ENCODE measurements at places on chromosomes 1 and 21. TPM values are rescaled to one million over a fixed set of nuclear protein-coding genes. Genes with fewer than 3 reads are reported as not detected.

DNA sequence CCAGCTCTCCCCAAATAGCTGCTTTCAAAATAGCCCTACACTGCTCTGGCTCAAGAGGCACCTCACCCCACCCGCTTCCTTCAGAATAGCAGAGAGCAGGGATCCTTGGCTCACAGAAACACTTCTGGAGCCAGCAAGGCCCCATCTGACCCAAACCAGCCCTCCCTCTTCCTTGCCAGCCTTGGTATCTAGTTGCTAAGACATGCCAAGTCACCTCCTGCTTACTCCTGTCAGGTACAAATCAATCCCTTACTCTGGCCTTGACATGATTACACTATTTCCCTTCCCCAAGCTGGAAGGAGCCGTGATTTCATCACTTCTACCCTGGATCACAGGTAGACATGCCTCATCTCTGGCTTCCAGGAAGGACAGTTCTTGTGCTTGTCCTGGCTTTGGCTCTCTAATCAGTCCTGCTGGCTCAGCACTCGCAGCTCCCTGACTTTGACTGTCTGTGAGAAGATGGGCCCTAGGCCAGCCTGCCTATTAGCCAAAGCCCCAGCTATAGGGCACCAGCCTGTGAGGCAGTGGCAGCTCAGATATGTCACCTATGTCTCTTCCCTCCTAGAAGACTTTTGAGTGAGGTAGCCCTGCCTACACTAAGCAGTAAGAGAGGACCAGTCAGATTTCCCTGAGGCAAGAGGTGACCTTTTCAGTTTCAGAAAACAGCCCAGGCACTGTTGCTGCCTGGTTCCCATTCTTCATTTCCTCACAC is 8.9 kb upstream of the MUTYH start:
- no peak for DNase-seq

DNA sequence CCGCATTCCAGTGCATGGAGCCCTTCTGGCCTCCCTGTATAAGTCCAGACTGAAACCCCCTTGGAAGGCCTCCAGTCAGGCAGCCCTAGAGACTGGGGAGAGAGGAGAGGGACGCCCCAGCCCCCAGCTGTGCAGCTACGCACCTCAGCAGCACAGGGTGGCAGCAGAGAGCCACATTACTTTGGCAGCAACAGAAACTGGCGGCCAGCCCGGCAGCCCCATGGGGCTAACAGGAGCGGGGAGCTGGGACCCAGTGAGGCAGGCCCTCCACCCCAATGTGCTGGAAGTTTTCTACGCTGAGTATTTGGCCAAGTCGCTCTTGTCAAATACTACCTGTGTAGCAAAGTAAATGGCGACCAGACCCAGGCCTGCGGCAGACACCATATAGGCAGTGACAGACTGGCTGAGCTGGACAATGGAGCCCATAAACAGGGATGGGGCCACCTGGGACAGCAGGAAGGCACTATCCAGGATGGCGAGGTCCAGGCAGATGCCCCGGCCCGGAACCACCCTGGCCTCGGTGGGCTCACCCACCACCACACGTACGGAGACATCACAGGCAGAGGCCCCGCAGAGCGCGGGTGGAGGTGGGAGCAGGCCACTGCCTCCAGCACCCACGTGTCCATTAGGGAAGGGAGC is 21.2 kb downstream of the SLC45A3 start:
- peak; percentile 59 for DNase-seq

GRCh38 chr1:15429701-15430149 is 8.5 kb upstream of the CTRC start:
- DNase-seq = peak; percentile 65

DNA sequence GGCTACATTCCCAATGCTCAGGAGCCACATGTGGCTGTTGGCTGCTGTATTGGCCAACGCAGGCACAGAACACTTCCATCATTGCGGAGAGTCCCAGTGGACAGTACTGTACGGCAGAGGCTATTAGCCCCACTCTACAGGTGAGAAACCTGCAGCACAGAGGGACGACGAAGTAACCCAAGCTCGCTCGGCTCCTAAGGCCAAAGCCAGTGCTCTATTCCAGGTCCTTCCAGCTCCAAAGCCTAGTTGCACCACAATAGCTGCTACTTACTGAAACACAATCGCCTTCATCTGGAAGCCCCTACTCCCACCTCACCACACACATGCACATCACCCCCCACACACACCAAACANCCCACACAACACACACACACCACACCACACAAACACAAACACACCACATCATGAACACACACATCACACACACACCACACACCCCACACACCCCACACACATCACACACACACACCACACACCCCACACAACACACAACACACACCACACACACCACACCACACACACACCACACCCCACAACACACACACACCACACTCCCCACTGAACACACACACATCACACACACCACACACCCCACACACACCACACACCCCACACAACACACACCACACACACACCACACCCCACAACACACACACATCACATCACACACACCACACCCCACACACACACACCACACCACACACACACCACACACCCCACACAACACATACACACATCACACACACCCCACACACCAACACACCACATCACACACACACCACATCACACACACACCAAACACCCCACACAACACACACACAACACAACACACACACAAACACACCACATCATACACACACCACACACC is 3.2 kb downstream of the LYPD8 start:
- DNase-seq = no peak

DNA sequence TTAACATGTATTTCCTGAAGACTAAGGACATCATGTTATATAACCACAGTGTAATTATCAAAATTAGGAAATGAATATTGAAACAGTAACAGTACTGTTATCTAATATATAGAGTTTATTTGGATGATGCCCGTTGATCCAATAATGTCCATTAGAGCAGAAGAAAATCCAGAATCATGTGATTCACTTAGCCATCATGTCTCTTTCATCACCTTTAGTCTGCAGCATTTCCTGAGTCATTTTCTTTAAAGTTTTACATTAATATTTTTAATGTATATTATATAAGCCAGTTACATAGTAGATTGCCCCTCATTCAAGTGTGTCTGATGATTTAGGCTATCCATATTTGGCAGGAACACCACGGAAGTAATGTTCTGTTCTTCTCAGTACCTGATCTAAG is 28.9 kb downstream of the MPZL1 start:
- no peak for DNase-seq

DNA sequence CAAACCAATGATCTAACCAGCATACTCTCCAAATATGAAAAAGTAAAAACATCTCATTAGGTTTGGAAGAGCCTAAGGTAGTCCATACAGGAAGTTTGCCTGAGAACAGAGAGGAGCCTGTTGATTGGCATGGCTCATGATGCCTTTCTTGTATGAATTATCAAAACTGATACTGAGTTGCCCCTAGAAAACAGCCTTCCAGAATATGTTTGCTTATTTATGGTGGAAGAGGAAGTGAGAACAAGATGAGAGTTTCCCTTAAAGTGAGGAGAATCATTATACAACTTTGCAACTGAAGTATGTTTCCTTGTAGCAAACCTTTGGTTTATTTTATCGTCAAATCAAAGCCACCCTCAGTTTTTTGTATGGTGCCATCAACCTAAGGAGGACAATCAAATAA is 23.8 kb upstream of the KIAA1614 start:
- DNase-seq = no peak

DNA sequence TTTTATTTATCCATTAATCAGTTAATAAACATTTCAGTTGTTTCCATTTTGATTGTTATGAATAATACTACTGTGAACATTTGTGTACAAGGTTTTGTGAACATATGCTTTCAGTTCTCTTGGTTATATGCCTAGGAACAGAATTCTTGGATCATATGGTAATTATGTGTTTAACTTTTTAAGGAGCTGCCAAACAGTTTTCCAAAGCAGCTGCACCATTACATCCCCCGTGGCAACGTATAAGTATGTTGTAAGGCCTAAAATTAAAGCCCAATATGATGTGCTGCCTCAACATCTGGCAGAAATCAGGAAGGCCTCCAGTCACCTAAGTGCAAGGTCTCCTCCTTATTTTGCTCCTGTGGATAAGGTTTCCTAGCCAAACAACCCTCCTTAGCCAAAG is 235.6 kb upstream of the CACYBP start:
- DNase-seq = no peak

Gene KRTAP19-8
- total RNA-seq = not detected

Gene RGS8
- not detected for total RNA-seq

Gene HSF2BP
- total RNA-seq = 2.6 TPM

All from fibroblast of villous mesenchyme (primary cell).